Cardiac septum (tissue), 1 donor: ENCODE measurements at places on chromosomes 5 and 9. TPM values are rescaled to one million over a fixed set of nuclear protein-coding genes. Genes with fewer than 3 reads are reported as not detected.

DNA sequence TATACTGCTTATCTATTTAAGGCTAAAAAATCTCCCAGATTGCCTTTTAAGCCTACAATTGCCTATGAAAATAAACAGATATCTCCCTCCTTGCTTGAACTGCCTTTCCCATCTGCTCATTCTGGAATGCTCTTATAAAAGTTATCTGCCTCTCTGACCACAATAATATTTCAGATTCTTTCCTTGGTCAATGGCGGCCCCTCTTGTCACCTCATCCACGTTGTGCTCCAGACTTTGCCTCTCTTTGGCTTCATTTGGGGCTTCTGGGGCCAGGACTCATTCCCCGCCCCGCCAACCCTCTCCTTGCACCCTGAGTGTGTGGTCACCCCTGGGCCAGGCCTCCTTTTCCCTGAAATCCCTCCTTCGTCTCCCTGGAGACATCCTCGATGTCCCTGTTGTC is 110.0 kb upstream of the RPS23 start:
- DNase-seq, result no peak

GRCh38 chr5:9445826-9446388 is 100.0 kb downstream of the SEMA5A start:
- no peak for DNase-seq

DNA sequence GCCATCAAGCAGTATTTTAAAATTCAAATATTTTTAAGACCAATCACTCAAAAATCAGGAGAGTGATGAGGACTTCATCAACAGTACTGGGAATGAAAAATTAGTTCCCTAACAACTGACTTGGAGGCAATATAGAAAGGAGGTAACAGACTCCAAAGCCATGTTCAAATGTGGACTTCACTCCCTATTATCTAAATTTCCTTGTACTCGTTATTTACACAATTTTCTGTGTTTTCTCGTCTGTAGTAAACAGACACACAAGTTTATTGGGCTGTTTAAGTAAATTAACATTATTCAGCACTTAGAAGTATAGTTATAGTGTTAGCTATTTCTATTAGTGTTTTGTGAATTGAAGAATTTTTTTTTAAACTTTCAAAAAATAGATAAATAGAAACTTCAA is 159.5 kb upstream of the FTMT start:
- DNase-seq, result no peak

- no peak for DNase-seq
Measured at GRCh38 chr5:127660047-127660733, 11.3 kb downstream of the CTXN3 start.

GRCh38 chr5:156598964-156599363 is 251.1 kb upstream of the PPP1R2B start:
- DNase-seq, result no peak

DNA sequence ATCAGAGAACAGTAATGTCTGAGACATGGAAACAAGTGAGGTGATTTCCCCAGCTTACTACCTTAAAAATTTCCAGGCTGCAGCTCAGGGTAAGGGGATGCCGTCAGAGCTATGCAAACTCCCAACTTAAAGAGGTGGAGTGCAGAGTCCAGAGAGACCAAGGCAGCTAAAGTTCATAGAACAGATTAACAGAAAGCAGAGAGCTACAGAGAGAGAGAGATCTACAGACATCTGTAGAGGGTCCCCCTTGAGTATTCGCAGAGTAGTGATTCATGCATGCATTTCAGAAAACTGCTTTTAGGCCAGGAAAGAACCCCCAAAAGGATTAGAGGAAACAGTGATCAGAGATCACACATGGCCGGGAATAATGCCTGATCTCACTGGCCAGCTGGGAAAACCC is 306.2 kb upstream of the PUM3 start:
- DNase-seq, result no peak

DNA sequence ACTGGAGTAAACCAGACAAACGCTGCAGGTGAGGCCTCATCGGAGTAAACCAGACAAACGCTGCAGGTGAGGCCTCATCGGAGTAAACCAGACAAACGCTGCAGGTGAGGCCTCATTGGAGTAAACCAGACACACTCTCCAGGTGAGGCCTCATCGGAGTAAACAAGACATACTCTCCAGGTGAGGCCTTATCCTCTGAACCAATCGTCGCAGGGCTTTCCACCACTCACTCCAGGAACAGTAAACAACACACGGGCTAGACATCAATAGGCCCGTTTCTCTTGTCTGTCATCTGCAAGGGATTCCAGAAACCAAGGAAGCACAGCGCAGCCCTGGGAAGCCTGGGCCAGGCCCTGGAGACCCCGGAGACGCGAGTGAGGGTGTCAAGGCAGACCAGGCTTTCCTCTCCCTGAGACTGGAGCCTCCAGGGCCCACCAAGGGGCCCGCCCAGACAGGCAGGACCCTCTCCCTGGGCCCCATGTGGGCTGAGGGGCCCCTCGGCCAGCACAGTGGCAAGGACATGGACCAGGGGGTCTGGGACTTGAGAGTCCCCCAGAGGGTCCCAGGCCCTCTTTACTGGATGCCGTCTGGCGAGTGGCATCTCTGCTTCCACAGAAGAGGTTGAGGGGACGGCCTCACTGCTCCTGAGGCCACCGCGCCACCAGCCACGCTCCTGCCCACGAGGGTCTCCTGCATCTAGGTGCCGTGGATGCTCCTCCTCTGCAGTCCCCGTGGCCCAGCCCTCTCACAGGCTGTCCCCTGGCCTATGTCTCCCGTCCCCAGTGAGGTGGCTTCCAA is 26.4 kb upstream of the NSMF start:
- DNase-seq, result no peak

GRCh38 chr9:74711341-74711740 is 176.4 kb downstream of the TRPM6 start:
- no peak for DNase-seq

DNA sequence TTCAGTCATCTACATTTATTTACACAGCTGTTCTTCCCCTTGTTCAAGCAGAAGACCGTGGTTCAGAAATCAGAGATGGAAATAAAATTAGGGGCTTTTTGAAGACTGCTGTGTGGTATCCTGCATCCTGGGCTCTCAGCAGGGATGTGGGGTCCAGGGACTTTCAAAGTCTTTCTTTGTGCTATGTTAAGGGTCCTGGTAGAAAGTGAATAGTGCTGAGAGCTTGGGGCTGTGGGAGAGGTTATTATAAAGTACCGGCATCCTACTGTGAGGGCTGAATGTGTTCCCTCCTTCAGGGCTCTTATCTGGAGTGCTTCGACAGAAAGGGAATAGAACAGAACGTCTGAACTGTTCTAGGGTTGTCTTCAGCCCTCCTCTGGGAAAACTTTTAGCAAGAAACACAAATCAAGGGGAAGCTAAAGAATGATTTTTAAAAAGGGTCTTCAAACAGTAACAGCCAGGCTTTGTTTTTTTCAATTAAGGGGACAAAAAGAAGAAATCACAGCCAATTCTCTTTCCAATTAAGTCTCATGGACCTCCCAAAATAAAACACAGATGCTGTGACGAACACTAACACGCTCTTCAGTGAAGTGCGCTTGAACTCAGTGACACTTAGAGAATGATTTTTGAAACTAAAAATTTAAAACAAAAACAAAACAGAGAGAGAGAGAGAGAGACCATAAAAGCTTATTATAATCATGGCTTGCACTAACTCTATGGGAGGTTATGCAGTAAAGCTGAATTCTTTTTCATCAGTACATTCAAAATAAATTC is 15.7 kb upstream of the SLC1A3 start:
- no peak for DNase-seq

- no peak for DNase-seq
Measured at GRCh38 chr9:131851414-131851813, 111.5 kb upstream of the RAPGEF1 start.

GRCh38 chr5:8829323-8830029 is 716.4 kb downstream of the SEMA5A start:
- DNase-seq, result no peak

DNA sequence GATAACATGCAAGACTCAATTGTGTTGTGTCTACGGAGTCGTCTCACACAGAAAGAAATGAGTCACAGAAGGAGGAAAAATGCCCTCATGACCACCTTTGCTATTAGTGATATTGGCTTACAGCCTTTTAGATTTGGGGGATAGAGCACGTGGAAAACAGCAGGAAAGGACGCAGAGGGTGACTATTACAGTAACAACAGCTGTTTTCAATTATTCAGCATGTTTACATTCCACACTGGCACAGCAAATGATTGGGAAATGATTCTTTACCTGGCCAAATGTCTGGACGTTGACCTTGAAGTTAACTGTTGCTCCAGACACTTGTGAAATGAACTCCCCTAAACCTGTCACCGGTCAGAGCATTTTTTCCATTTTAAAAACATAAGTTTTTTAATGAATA is 46.8 kb downstream of the APTX start:
- DNase-seq, result no peak

DNA sequence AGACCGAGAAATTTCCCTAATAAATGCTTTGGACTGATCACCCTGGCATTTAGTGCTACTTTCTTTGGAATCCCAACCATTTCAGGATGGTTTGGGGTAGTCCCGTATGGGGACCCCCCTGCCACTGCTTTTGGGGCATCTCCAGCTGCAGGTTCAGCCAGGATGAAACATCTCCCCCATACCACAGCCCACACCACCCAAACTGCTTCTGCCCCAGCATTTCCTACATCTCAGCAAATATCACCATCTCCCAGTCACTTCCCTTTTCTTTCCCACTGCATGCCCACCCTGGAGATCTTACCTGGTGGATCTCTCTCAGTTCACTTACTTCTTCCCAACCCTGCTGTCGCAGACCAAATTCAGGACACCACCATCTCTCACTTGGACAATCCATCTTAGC is 4.8 kb upstream of the P4HA2 start:
- no peak for DNase-seq

DNA sequence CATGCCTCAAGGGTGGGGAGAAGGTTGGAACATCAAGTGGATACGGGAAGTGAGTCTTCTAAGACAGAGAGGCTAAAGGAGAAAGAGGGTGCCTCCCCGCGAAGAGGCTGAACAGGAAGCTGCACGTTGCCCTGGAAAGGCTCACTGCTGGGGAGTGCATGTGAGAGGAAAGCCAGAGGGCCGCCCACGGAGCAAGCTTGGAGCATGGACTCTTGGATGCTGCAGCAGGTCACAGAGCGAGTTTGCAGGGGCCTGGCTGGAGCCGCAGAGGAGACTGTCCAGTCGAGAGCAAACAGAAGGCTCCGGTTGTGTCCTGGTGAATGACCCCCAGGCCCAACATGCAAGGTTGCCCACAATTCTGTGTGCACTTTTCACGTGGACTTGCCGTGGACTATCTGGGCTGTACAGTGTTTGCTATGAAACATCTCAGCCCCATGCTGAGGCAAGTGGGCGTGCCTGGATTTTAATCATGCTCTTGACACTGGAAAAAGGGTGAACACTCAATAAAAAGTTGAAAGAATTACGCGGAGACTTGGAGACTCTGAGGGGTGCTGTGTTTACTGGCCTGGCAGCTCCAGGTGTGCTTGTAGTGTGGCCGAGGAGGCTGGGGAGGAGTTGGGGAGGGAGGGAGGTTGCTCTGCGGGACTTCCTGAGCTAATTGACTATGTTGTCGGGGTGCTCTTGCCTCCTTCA is 54.5 kb upstream of the GARNL3 start:
- no peak for DNase-seq

GRCh38 chr5:149317281-149318048 is 27.8 kb upstream of the GRPEL2 start:
- no peak for DNase-seq

DNA sequence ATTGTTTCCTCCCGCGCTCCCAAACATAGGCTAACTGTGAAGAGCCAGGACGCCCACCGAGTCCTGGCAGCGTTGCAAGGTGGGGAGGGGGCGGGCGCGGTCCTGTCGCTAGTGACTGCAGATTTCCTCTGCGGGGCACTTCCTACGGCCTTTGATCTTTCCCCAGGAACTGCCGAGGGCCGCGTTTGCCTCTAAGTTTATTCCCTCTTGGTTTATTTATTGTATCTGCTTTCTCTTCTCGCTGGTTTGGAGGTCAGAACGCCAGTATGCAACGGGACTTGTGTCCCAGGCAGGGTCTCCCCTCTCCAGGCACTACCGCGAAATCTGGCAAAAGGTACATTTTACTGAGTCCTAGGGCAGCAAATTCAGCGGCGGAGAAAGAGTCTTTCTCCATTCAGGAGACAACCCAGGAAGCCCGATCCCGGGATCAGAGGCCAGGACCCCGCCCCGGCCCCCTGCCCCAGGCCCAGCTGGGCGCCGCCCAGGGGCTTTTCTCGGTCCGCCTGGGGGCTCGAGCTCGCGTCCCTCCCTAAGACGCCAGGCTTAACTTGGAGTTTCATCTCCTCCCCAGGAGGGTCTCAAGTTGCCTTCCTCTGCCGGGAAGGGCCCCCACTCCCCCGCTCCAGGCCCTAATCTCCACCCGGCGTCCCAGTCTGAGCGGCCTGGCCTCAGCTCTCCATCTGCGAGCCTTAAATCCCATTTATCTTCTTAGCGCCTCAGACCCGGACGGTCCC is 884 bp upstream of the EGFLAM start:
- DNase-seq, result no peak

DNA sequence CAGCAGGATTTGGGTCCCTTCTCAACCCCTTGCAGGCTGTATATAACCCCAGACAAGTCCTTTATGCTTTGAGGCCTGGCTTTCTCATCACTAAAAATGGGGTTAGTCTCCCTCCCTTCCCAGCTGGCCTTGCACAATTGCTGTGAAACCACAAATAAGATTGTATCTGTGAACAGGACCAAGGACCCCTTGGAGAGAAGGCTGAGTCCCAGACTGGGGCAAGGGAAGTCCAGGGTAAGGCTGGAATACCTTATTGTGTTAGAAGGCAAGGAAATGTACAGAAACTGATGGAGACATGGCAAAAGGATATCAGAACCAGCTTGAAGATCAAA is 11.4 kb downstream of the MACROH2A1 start:
- no peak for DNase-seq

GRCh38 chr5:158642879-158643278 is 456.8 kb downstream of the EBF1 start:
- no peak for DNase-seq

DNA sequence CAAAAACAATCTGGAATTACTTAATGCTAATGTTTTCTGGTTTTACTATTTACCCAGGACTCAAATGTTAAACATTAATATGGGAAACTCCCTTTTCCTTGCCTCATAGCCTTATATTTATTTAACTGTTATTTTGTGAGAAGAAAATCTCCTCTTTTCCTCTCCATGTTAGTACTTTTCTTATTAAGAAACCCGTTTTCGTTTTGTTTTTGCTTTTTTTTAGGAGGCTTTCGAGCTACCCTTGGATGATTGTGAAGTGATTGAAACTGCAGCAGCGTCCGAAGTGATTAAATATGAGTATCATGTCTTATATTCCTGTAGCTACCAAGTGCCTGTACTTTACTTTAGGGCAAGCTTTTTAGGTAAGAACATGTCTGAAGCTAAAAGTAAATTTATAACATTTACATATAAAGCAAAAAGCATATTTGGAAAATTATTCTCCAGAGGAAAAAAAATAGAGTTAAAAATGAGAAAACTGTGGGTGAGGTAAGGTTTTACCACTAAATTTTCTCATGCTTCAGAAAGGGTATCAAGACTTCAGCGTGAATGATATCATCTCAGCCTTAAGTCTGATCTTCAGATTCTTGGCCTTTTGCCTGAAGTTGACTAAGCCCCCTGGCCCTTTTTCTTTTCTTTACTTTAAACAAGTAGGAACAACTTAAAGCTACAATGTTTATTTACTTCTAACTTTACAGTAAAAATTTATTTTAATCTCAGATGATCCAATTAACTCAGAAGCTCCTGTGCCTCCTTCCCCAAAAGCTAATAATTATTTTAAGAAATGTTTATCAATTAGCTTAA is 113.8 kb downstream of the RPS23 start:
- DNase-seq, result no peak

ADRA1B gene
- total RNA-seq, result 4.9 TPM

ACOT12 gene
- not detected for total RNA-seq

MEGF10 gene
- 0.32 TPM for total RNA-seq

VAV2 gene
- total RNA-seq, result 8.1 TPM

GPR21 gene
- 1.0 TPM for total RNA-seq

C5orf58 gene
- total RNA-seq, result not detected

TRUB2 gene
- 30.7 TPM for total RNA-seq

AK3 gene
- 108 TPM for total RNA-seq
